ENCODE measurements at places on chromosomes 6 and 20.

- no peak for DNase-seq
Observed at GRCh38 chr6:3157131-3157933, at the start of gene TUBB2A. Gene TUBB2A (minus strand): TSS chr6:3157544. CDS start chr6:3157463, 81 bp downstream.

DNA sequence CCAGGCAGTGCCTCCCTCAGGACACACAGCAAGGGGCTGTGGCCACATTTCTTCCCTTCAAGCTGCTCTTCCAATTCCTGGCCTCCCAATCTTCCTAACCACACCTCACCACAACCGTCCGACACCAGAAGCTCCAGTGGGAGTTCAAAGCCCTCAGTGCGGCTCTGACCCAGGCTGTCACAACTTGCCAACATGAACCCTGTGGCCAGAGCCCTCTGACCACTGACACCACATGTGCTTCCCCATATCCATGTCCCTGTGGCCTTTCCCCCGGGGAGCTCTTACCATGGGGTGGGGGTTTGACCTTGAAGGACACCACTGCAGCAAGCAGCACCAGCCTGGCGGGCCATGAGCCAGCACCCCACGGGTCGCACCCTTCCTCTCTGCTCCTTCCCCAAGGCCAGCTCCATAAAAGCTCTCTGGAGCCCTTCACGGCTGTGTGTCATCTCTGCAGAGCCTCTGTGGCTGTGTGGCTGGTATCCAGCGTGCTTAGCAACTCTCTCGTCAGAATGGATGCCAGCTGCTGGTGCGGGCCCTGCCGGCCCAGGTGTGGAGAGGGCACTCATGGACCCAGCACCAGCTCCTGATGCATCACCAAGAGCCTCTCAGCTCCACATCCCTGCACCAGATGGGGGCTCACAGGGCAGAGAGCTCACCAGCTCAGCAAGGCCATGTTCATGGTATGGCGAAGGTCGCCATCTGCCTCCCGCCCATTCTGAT, 106.1 kb downstream of the PSMB1 start:
- DNase-seq = no peak

- DNase-seq = no peak
Observed at GRCh38 chr6:25511376-25511775, 140.6 kb upstream of the SCGN start.

GRCh38 chr20:36231331-36231730, 4.9 kb upstream of the AAR2 start:
- DNase-seq = no peak

DNA sequence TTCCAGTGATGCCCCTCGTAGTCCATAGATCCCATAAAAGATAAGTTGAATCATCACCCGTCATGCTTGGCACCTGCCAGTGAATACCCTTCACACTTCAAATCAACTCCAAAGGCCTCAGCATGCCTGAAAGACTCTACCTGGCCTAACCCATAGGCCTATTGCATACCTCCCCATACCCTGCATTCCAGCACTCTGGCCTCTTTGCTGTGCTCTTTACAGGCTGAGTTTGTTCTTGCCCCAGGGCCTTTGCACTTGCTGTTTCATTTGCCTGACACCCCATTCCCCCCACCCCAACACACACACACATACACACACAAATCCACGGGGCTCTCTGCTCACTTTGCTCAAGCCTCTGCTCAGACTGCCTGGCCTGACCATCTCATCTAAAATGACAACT, 3.0 kb upstream of the GFOD1 start:
- DNase-seq = no peak

DNA sequence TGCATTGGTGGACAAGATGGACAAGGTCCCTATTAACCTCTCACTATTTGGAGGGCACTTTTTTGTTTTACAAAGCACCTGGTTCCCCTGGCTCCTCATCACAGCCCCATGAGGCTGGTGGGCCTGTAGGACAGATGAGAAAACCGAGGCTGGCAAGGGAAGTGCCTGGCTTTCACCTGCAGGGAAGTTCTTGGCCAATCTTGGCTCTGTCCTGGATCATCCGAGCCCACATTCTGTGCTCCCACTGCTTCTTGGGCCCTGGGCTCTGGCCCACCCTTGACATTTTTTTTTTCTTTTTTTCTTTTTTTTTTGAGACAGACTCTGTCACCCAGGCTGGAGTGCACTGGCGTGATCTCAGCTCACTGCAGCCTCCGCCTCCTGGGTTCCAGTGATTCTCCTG, 14.7 kb downstream of the SLC13A3 start:
- DNase-seq = peak; percentile 31

DNA sequence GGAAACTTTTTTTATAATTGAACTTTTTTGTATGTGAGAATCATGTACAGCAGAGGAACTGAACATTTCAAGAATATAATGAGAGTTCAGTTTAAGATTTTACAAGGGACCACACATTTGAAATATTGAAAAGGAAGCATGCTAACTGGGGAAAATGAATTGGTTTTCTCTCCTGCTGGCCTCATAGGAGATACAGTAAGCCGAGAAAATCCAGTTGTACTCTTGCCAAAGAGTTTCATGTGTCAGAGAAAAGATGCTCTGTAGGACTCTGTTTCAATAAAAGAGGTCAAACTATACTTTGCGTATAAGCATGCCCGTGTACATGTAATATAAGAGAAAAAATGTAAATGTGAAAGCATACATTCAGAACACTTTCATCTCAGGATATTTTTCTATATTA, 393.5 kb upstream of the NRSN1 start:
- no peak for DNase-seq

DNA sequence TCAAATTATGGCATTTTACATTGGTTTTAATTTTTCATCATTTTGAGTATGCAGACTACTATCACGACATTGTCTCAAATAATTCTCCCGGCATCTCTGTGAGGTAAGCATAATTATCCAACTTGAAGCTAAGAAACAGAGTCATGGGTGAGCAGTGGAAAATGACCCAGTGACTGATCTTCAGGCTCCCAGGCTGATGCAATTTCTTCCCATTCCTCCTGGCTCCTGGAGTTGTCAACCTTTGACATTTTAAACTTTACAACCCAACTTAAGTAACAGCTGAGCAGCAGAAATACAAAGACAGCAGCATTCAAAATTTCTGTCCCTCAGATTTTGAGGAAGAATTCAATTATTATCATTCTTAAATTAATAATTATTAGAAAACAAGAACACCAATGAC, 13.7 kb upstream of the LAMA4 start:
- no peak for DNase-seq

- DNase-seq = no peak
Observed at GRCh38 chr20:64049060-64049877, at the start of gene SOX18. Gene SOX18 (minus strand): TSS chr20:64049639. CDS start chr20:64049516, 123 bp downstream.

- DNase-seq = no peak
Observed at GRCh38 chr20:61560361-61560853, 308.3 kb downstream of the CDH4 start.

DNA sequence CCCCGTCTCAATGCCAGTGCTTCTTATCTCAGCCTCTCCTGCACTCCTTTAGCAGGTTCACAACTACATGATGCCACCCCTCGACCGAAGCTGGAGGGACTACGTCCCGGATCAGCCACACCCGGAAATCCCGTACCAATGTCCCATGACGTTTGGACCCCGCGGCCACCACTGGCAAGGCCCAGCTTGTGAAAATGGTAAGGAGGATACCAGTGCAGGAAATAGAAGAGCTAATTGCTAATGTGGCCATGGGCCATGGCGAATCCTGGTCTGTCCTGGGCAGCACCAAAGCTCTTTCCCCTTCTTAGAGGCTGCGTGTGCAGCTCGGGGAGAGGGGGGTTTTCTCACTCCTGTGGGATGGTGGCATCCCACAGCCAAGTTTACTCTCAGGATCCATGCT, 5.5 kb downstream of the IRF4 start:
- DNase-seq = peak; percentile 93

- DNase-seq = no peak
Observed at GRCh38 chr20:24679448-24680047, 210.1 kb downstream of the SYNDIG1 start.

- DNase-seq = peak; percentile 83
Observed at GRCh38 chr20:2280082-2280481, 15.7 kb upstream of the TGM3 start.

- DNase-seq = no peak
Observed at GRCh38 chr6:164415832-164416563, 893.4 kb downstream of the C6orf118 start.

- no peak for DNase-seq
Observed at GRCh38 chr6:170365121-170365520, 58.6 kb downstream of the FAM120B start.

- no peak for DNase-seq
Observed at GRCh38 chr6:96624957-96625356, 62.0 kb downstream of the FHL5 start.

DNA sequence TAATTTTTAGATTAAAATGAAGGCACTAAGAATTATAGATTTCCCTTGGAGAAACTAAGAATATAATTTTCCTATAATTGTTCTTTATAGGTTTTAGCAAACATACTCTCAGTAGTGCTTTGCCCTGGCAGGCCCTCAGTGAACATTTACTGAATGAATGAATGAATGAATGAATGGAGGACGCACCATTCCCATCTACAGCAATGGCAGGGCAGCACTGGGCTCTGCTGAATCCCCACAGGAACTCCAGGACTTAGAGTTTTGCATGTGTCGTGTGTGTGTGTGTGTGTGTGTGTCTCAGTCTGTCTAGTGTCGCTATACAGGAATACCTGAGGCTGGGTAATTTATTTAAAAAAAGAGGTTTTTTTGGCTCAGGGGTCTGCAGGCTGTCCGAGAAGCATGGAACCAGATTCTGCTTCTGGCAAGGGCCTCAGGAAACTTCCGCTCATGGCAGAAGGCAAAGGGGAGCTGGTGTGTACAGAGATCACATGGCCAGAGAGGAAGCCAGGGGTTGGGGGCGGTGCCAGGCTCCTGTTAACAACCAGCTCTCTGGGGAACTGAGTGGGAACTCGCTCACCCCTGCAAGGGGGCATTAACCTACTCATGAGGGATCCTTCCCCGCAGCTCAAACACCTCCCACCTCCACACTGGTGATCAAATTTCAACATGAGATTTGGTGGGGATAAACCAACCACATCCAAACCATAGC, 20.1 kb downstream of the RNASET2 start:
- DNase-seq = no peak

- no peak for DNase-seq
Observed at GRCh38 chr20:555976-556385, 12.4 kb upstream of the CSNK2A1 start.

DNA sequence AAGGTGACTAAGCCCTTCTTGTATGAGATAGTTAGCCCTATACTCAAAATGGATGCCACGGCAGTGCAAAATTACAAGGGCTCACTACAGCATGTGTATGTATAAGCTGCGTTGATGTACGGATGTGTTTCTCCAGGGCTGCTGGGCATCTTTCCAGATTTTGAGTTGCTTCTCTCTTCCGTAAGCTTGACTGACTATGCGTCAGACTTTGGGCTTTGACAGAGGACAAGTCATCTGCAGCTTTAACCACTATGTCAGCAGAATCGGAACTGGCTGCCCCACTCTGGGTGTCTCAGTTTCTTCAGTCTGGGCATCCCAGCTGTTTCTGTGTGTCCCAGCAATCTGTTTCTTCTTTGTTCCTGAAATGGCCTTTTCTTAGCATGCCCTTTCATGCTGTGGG, 241.6 kb downstream of the BTBD3 start:
- no peak for DNase-seq

DNA sequence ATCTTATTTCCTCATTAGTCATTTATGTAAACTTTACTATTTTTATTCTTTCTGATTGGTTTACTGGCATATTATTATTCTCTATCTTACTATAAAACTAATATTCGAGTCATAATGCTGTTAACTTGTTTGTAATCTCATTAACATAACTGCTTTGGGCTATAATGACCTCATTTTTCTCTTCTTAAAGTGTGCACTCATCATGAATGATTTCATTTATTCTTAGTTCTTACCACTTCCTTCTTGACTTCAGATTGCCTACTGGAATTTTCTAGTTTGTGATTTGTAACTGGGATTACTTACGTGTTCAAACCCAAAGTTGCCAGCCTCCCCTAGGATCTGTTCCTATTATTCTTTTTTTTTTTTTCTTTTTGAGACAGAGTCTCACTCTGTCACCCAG, 91.8 kb upstream of the TNFAIP3 start:
- DNase-seq = no peak

DNA sequence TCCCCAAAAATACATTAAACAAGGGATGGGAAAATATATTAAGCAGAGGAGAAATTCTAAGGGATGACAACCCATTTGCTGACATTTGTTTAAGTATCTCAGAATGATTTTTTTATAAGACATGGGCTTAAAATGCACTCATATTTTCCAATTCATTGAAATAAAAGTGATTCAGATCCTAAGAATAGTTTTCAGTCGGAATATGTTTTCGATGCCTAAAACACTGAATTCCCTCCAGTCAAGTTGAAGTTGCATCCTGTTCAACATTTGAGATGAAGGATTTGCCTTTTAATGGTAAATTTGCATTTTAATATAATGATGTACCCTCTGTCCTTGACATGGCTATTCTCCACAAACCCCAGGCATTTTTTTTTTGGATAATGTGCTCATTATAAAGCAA, 79.3 kb downstream of the PTCHD4 start:
- DNase-seq = no peak

GRCh38 chr6:56756791-56757587, 114.3 kb upstream of the DST start:
- no peak for DNase-seq

GRCh38 chr6:157217198-157217893, 106.0 kb downstream of the TMEM242 start:
- DNase-seq = no peak

DNA sequence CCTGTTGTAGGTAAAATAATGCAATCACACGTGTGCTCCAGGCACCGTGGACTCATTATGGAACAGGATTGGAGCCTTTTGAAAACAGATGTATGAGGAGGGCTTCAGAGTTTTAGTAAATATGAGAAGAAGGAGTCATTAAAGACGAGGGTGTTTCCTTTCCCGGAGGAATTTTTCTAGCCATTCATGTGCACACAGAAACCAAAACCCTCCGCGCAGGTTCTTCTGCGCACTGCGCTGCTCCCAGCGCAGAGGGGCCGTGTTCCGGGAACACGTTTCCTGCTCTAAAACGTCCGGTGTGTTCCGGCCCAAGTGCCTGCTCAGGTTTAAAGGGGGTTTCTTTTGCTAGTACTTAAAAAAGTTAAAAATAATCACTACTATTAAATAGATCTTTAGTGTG, 11.6 kb downstream of the GPR31 start:
- no peak for DNase-seq

DNA sequence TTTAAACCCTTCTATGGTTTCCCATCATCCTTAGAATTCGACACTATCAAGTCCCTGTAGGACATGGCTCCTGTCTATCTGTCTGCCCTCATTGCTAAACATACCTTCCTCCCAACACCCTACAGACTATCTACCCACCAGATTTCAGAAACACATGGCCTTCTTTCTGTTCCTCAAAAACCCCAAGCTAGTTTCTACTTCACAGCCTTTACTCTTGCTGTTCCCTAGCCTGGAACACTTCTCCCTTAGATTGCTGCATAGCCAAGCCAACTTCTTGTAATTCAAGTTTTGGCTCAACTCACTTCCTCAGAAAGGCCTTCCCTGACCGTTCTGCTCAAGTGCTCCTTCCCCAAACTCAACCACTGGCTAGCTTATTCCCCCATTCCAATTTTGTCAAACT, 156.2 kb downstream of the BTBD9 start:
- DNase-seq = no peak

DNA sequence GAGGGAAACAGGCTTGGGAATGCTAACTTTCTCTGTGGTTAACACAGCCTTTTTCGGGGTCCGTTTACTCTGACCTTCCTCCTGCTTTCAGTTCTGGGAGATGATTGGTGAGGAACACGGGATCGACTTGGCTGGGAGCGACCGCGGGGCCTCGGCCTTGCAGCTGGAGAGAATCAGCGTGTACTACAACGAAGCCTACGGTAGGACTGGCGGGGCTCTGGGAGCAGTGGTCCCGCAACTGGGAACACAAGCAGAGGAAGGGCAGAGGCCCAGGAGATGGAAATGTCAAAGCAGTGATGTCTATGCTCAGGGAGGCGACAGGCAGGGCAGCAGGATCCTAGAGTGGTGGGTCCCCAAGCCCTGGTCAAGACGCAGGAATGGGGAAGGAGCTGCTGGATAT, 3.5 kb downstream of the TUBB1 start:
- no peak for DNase-seq

All from vagina (tissue), 2 donors.